ENCODE measurements at places on chromosomes 7 and 10.

- no peak for DNase-seq
These were observed 162.0 kb upstream of the MAGI2 start for GRCh38 chr7:79615466-79615865.

GRCh38 chr10:77490534-77491314 is 146.9 kb downstream of the KCNMA1 start:
- DNase-seq: no peak

GRCh38 chr10:91389636-91390512 is 20.3 kb upstream of the HECTD2 start:
- no peak for DNase-seq

DNA sequence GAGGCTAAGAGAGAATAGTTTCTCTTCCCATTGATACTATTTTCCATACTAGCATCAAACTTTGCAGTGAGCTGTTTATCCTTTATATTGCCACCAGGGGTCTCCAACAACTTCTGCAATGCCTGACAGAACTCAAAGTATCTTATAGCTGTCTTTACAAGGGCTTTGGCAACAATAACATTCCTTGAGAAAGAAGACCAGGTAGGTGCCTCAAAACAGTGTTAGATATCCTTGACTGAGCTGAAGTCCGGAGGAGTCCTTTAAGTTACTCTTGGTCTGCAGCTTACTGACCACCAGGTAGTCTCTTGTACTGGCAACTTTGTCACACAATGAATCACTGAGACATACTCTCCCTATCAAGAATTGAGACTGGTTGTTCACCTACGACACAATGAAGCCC is 30.0 kb upstream of the TES start:
- DNase-seq: no peak

DNA sequence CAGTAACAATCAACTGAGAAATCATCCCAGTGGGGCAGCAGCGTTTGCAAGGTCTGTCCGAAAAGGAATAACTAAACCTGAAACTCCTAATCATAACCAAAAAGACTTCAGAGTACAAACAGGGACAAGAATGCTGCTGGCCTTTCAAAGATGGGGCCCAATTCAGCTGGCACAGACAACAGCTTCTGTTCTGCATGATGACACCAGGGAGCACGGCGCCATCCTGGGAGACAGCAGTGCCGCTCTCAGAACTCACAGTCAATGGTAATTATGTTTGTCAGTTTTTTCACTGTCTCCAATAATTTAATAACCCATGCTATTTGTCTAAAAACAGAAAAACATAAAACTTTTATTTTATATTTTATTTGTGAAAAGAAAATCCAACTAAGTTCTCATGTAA is 90.0 kb downstream of the LARP4B start:
- no peak for DNase-seq

DNA sequence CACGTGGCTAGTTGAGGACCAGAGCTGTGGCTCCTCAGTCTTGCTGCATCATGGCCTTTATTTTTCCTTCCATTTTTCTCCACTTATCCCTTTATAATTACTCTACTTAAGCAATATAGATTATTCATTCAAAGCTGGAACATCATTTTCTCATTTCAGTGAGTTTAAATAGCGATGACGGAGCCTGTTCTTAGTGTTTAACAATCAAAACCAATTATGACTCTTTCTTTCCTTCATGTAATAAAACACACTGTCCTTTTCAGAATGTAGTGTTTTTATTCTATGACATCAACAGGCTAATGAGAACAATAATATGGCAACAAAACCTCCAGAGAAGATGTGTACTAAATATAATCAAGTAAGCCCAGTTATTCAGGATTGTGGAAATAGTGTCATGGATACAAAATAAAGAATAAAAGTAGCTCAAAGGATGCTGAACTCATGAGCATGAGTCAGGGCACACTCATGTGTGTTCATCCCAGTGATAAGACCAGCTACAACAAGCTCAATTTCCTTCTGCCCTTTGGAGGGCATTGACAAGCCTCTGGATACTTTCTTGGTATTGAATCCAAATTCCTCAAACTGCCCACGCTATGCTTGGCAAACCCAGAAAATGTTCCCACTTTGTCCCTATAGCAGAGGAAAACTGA is 188.4 kb downstream of the CYP26A1 start:
- no peak for DNase-seq

- no peak for DNase-seq
These were observed 146.6 kb downstream of the RAPGEF5 start for GRCh38 chr7:22210355-22210754.

GRCh38 chr10:113341138-113341537 is 211.7 kb upstream of the HABP2 start:
- DNase-seq: no peak

DNA sequence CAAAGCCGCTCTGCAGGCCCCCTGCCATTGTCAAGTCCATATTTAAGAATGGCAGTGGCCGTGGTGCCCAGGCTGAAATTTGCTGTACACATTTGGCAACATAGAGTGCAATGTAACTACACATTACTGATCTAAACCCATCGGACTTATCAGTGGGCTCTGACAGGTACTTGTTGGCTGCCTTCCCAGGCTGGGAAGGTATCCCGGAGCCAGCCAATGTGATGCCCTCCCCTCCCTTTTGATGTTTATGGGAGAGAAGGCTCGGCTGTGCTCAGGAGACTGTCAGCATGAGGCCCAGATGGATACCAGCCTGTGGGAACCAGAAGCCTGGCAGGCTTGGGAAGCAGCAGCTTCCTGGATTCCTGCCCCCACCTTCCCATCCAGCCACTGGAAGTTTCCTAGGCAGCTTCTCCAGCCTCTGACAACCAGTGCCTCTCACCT is 146.1 kb upstream of the TCF7L2 start:
- DNase-seq: no peak

DNA sequence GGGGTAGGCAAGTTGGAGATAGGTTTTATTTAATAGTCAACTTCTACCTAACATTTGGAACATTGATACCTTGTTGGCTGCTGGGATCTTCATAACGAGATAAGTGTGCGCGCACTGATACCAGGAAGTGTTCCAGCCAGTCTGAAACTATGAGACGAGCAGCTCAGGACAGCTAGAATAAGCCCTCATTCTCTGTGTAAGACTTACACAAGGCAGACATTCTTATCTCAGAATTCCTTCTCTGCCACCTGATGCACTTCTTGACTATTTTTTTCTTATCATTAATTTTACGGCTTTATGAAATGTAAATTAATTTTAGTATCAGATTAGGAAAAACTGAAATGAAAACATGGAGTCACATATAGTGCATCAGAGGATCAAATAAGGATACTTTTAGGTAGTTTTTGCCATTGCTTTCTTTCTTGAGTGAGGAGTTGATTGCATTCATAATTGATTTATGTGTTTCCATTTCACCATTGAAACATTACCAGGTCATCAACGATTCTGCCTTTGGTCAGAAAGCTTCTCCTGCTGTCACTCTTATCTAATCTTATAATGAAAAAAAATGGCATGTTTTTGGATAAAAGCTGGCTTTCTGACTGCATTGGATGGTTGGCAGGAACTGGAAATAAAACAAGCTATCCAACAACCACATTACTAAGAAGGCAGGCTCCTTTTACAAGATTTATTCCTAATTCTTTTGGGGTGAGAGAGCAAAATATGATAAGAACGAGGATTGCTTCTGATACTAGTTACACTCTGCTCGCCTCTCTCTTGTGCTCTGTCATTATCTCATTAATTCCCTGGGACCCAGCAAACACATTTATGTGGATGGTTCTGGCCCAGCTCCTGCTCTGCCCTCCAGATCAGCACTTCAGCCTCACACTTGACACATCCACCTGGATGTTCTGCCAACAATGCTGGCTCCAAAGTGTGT is 40.4 kb upstream of the ABCB5 start:
- DNase-seq: no peak

- no peak for DNase-seq
These were observed 547.1 kb upstream of the ANKRD30A start for GRCh38 chr10:36578306-36578705.

DNA sequence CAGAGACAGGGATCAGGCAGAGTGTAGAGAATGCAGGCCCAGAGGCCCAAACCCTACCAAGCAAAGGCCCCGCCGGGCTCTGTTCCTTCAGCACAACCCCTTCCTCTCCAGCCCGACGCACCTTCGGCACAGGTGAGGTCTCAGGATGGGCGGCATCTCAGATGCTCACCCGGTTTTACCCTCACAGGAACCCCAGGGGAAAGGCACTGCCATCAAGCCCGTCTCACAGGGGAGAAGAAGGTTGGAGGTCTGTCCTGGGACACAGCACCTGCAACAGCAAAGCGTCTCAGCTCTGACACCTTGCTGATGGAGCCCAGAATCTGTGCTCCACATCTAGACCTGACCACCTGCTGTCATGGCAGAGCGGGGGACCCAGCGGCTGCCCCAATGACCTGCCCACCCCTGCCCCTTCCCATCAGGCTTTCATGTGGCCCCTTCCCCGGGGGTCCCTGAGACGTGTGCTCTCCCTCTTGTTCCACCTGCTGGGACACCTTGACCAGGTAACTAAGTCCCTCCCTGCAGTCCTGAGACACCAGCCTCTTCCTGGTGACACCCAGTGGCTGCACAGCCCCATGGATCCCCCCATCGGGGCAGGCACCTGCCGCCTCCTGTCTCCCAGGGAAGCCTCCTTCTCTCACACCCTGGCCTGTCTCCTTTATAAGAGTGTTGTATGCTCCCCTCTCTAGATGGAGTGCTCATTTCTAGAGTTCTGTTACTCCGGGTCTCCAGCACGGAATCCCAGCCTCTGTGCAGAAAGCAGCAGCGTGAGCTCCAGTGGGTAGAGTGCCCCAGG is 315.6 kb downstream of the DNAJB6 start:
- no peak for DNase-seq

GRCh38 chr7:127158659-127159058 is 94.1 kb downstream of the GRM8 start:
- DNase-seq: no peak

DNA sequence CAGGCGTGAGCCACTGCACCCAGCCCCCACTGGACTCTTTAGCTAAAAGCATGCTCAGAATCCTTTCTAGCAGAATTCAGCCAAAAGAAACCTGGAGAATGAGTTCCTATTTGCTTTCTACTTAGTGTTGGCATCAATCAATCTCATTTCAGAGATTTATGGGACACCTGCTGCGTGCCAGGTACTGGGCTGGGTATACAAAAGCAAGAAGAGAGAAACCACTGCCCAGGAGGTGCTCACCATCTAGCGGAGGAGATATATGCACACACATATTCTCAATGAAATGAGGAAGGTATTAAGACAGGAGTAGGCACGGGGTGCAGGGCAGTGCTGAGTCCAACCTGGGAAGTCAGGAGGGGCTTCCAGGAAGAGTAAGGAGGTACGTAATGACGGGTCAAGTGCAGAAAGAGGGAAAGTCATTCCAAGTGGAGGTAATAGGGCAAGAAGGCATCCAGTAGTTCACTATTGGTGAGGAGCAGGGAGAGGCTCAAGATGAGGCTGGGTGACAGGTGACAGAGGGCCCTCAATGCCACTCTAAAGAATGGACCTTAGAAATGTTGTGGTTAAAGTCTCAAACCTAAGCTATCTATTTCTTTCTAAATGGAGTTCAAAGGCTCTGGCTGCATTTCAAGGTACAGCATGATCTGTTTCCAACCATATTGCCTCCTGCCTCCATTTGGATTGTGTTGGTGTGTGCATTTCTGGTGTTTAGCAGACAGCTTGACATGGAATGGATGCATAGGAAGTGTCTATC is 22.1 kb downstream of the ABLIM1 start:
- DNase-seq: no peak

- DNase-seq: no peak
These were observed 107.8 kb upstream of the SHH start for GRCh38 chr7:155920068-155920461.

- DNase-seq: no peak
These were observed 194.7 kb upstream of the GRB10 start for GRCh38 chr7:50977421-50977820.

DNA sequence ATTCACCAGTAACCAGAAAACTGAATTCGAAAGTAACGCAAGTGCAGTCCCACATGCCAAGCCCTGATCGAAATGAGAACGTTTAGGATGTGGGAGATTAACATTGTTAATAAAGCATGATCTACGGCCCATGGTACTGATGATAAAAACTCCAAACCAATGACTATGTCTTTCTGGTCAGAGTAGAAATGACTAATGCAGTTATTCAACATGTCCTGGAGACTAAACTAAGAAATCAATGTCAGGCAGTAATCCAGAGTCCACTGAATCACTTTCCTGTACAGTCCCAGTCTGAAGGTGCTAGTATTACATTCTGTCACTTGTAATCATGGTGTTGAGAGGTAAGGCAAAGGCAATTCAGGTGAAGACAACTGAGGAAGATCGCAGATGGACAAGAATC is 14.4 kb downstream of the NPSR1 start:
- no peak for DNase-seq

- DNase-seq: no peak
These were observed 51.5 kb downstream of the CCDC71L start for GRCh38 chr7:106609416-106609815.

DNA sequence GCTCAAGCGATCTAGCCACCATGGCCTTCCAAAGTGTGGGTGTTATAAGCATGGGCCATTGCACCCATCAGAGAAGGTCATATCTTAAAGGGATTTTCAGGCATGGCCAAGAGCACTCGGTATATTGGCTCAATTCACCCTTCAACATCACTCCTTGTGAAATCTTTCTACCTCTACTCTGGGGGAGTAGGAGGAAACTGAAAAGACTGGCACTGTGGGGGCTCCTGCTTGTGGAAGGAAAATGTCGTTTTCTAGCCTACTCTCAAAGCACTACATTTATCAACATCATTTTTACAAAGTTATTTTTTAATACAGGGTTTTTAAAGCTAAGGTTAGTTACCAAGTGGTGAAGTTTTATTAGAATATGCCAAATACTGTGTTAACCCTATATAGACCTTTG is 42.0 kb upstream of the CACNB2 start:
- DNase-seq: no peak

GRCh38 chr10:31413325-31413724 is 94.3 kb downstream of the ZEB1 start:
- DNase-seq: no peak

GRCh38 chr7:31125171-31125570 is 73.1 kb downstream of the ADCYAP1R1 start:
- no peak for DNase-seq

DNA sequence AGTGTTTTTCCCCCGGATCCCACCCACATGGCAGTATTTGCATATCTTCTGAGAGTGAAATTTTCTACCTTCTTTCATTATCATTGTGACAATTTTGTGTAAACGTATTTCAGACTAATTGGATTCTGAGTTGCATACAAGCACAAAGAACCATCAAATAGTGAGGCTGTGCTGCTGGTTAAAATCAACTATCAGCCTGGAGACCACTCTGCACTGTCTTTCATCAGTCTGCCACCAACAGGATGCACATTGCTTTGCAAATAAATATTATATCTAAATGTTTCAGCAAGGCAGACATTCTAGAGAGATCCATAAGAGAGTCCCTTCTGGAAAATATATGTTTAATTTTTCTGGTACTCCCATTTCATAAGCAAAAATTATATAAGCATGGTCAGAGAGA is 851.8 kb downstream of the XPNPEP1 start:
- DNase-seq: no peak

- DNase-seq: no peak
These were observed 119.8 kb downstream of the XRCC2 start for GRCh38 chr7:152556013-152556755.

DNA sequence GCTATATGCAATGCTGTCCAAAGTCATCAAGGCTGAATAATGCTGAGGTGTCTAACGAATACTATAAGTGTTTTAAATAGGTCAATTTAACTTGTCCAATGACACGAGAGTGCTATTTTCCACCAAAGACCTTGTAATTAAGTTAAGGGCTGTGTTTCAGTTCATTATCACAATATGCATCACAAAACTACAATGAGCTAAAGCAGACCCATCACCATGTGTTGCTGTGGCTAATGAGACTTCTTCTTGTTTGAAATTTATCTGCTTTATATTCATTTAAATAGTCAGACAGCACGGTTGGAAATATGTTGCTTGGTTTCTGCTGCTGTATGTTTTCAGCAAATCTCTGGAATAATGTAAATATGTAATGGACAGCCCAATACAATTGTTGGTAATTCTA is 292.5 kb upstream of the VSTM2A start:
- no peak for DNase-seq
